SK-N-SH (cell line): ENCODE measurements at places on chromosomes 1 and 21. TPM values are rescaled to one million over a fixed set of nuclear protein-coding genes. Genes with fewer than 3 reads are reported as not detected.

Gene SH3BGR
- polyA plus RNA-seq: 1.1 and 2.5 TPM in 2 replicates

Gene STYXL2
- not detected in 2 replicates for polyA plus RNA-seq

Gene LDLRAD1
- not detected in 2 replicates for polyA plus RNA-seq

Gene HUNK
- polyA plus RNA-seq: 0.28 and 0.31 TPM in 2 replicates

Gene AADACL3
- not detected in 2 replicates for polyA plus RNA-seq

Gene OR2L5
- not detected in 2 replicates for polyA plus RNA-seq

Gene UMODL1
- not detected in 2 replicates for polyA plus RNA-seq

Gene SPSB1
- polyA plus RNA-seq: 8.4 and 9.2 TPM in 2 replicates

Gene C1orf94
- polyA plus RNA-seq: not detected in 2 replicates

Gene PIGR
- polyA plus RNA-seq: not detected in 2 replicates

Gene PRR9
- not detected in 2 replicates for polyA plus RNA-seq

Gene CAMK2N1
- polyA plus RNA-seq: 2.8 and 5.3 TPM in 2 replicates

Gene ERG
- 0.05 TPM in 1 of 2 replicates, not detected in the other for polyA plus RNA-seq

Gene CFHR1
- 0.23 and 0.31 TPM in 2 replicates for polyA plus RNA-seq

Gene UAP1
- polyA plus RNA-seq: 32.3 and 44.1 TPM in 2 replicates

Gene MAP3K7CL
- polyA plus RNA-seq: 2.3 and 5.2 TPM in 2 replicates

Gene MYBPHL
- polyA plus RNA-seq: 0.07 TPM in 1 of 2 replicates, not detected in the other

Gene MCOLN2
- polyA plus RNA-seq: not detected in 2 replicates

Gene HMGCS2
- not detected in 2 replicates for polyA plus RNA-seq

Gene COL11A1
- 0.13 and 0.15 TPM in 2 replicates for polyA plus RNA-seq

Gene VANGL2
- polyA plus RNA-seq: 13.4 and 17.5 TPM in 2 replicates

Gene DCDC2B
- polyA plus RNA-seq: not detected in 2 replicates

Gene TAL1
- not detected in 2 replicates for polyA plus RNA-seq
